Cardiac muscle cell (in vitro differentiated cells and primary cell): ENCODE measurements at places on chromosomes 12 and 14. TPM values are rescaled to one million over a fixed set of nuclear protein-coding genes. Genes with fewer than 3 reads are reported as not detected.

- DNase-seq: no peak
Observed at GRCh38 chr12:105324704-105325103, 5.8 kb upstream of the C12orf75 start.

DNA sequence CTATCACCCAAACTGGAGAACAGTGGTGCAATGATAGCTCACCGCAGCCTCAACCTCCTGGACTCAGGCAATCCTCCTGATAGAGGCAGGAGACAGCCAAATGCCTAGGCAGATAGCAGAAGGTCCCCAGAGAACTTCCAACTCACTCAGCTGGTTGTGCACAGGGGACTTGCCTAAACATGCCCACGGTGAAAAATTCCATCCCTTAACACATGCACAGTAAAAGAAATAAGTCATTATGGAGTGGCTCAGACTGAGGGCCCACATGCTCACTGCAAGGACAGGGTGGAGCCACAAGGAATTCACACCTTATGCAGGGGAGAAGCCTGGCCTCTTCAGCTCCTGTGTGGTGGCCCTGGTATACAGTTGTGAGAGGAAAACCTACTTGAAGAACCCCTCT lies 525.8 kb upstream of the ATP2B1 start:
- peak; percentile 41 for DNase-seq

CLEC4A gene
- 1.8 TPM in 1 of 2 replicates, not detected in the other for total RNA-seq

GDF3 gene
- not detected in 2 replicates for total RNA-seq

GRCh38 chr12:92185052-92185451 lies 39.4 kb upstream of the BTG1 start:
- no peak for DNase-seq

GRCh38 chr14:74459976-74460375 lies 33.1 kb downstream of the NPC2 start:
- no peak for DNase-seq

DNA sequence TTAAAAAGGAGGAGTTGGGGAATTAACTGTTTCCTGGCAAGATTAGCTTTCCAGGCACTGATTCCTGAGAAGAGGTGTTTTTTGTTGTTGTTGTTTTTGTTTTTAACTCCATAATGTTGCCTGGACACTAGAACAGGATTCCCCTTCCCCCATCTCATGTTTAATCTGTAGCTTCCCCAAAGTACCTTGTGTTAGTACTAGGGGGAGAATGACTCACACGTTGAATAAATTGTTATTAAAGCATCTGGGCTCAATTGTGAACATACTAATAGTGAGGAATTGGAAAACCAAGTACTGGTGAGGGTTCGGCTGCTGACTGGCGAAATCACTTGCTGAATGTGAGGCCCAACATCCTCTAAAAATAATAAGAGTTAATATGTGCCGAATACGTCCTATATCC lies 1.3 kb upstream of the GNG2 start:
- no peak for DNase-seq

- no peak for DNase-seq
Observed at GRCh38 chr12:97559267-97559666, 96.7 kb downstream of the RMST start.
